LNCaP clone FGC (cell line): ENCODE measurements at places on chromosomes 5 and 9.

DNA sequence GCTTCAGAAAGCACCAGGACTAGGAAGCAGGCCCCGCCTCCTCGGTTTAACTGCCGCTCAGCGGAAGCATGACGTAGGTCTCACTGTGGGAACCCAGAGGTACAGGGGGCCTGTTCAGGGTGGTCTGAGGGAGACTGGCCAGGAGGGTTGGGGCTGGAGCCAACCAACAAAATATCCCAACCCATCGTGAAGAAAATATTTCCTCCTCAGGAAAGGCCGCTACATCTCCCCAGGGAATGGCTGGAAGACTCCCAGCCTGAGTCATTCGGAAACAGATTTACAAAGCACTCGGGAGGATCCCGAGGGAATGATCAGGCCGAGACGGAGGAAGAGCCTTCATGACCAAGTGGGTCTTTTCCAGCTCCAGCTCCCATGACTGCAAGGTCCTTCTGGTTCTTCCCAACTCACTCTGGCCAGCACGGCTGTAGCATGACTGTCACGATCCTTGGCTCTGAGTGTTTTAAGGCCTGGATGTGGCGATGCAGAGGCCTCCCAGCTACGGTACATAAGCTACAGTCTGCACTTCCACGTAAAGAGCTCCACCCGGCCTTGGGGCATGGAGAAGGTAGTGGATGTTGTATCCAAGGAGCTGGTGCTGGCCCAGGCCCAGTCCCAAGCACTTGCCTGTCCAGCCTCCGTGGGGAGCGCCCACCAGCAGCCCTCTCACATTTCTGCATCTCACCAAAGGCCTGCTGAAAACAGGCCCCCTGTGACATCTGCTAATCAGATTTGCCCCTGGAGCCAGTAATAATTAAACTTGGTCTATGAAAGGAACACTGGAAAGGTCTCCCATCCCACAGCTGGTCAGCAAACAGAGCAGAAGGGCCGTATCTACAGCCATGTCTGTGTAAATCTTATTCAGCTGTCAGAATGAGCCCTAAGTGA is 100.6 kb downstream of the LHFPL2 start:
- DNase-seq = no peak

- DNase-seq = no peak
Observed at GRCh38 chr5:58248221-58248620, 211.7 kb downstream of the PLK2 start.

DNA sequence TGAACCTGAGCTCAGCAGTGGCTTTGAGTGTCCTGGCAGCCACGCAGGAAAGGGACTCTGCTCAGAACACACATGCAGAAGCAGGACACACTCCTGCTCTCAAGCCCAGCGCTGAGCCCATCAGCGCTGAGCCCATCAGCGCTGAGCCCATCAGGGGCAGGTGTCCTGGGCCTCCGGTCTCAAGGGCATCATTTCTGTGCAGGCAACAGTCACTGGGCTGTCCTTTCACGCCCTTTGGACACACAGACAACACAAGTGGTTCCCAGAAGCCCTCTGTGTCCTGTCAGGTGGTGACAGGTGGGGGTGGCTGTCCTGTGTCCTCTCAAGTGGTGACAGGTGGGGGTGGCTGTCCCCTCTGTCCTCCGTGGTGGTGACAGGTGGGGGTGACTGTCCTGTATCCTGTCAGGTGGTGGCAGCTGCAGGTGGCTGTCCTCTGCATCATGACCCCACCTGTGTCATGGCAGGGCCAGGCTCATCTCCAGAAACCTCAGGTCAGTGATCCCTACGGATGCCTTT is 39.0 kb upstream of the CLPTM1L start:
- no peak for DNase-seq

DNA sequence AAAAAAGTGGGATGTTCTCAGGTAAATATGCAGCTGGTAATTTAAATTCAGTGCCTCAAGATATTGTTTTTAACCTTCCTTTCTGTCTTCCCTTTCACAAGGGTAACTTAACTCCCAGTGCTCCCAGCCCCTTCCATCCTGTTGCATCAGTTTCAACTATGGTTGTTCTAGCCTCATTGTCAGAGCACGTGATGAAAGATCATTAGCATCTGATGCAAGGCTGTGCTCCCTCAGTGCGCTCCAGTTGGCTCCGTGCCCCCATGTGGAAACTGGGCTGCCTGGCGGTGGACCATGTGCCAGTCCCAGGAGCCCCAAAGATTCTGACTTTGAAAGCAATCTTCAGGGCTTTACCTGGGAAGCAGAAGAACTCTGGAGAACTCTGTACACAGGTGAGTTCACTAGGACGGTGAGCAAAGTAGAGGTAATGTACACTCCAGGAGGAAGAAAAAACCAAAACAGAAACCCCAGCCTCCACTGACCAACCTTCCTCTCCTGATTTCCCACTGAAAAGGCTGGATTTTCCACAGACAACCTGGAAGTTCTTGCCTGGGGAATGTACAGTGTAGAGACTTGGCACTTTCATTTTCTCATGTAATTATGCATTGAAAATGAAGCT is 96.9 kb downstream of the SLC1A3 start:
- DNase-seq = no peak

DNA sequence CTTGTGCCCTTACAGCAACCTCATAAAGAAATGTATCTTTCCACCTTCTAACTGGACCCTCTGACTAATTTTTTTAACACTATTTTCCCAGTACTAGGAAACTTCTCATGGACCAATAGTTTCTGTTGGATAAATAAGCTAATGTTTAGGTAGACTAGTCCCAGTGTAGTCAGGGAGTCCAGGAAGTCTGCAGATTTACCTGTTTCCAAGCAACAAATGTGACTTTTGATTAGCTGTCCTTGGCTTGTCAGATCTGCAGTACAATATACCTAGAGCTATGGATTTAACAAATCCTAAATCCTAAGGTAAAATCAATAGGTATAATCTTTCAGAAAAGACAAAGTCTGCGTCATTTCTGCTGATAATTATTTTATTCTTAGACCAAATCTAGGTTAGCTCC is 55.7 kb downstream of the FAM174A start:
- DNase-seq = no peak

DNA sequence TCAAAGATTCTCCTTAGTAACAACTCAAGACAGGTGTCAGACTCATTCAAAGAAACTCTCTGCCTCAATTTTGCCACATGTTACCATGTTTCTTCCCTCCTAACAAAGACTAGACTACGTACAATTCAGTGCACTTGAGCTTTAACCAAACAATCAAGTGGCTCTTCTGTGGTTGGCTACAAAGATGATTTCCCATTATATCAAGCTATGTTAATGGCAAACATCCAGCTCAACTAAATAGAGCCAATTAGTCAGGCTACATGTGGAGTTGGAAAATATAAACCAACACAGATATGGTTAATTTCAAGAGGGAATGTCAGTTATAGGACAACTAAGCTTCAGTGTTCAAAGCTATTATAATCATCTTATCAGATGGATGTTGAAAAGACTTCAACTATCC is 29.2 kb upstream of the ADRA1B start:
- DNase-seq = no peak

DNA sequence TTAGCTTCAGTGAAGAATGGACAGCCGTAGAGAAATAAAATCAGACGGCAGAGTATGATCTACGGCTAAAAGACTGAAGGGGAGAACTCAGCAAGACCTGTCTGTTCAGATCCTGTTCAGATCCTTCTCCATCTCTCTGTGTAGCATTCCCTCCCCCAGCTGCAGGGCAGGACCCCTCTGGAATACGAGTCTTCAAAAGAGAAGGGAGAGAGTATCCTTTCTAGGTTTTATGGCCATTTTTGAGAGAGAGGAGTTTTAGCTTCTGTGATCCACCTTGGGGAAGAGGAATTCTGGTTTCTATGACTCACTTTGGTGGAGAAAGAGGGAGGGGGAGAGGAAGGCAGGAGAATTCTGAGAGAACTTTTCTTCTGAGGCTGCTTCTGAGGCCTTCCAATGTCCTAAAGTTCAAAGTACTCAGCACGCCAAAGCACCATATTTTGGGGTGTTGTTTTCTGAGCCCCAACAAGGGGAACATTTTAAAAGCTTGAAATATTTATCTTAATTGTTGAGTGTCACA is 194.4 kb upstream of the TLE4 start:
- DNase-seq = no peak

DNA sequence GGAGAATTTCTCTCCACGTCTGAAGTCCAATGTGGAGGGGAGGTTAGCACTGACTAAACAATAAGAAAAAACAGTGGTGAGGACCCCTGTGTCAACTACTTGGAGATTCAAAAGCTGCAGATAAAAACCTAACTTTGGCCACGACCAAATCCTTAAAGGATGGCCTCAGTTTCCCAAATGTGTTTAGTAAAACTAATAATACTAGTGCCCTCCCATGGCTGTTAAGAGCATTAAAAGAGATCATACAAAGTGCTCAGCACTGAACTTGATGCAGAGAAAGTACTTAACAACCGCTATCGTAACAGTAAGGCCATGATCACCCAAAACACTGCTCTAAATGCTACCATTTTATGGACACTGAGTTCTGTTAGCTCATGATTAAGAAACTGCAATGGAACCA is 288.4 kb downstream of the EBF1 start:
- DNase-seq = no peak

- DNase-seq = no peak
Observed at GRCh38 chr5:36657563-36657995, 51.2 kb downstream of the SLC1A3 start.

DNA sequence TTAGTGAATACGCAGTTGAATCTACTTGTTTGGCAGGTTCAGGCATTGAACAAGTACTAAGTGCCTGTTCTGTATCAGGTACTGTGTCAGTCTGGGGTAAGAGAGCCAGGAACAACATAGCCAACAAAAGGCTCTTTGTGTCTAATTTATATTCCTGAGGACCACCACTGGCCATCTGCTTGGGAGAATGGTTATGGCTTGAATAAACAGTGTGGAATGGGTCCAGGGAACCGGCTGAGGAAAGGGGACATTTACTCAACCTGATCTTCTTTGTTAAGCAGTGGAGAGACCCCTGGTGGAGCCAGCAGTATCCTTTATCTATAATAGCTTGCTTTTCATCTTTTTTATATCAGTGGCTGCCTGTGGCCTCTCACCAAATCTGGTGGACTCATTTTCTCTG is 38.6 kb downstream of the EXOSC2 start:
- DNase-seq = no peak

- DNase-seq = no peak
Observed at GRCh38 chr9:126216826-126217225, 109.8 kb upstream of the MVB12B start.
